HL-60 (cell line): ENCODE measurements at places on chromosomes 12 and 14.
A peak's percentile ranks its signal among the peaks of the same experiment; 100 is the strongest.

GRCh38 chr12:103455020-103455763, 40.6 kb downstream of the C12orf42 start:
- DNase-seq: peak; percentile 6

DNA sequence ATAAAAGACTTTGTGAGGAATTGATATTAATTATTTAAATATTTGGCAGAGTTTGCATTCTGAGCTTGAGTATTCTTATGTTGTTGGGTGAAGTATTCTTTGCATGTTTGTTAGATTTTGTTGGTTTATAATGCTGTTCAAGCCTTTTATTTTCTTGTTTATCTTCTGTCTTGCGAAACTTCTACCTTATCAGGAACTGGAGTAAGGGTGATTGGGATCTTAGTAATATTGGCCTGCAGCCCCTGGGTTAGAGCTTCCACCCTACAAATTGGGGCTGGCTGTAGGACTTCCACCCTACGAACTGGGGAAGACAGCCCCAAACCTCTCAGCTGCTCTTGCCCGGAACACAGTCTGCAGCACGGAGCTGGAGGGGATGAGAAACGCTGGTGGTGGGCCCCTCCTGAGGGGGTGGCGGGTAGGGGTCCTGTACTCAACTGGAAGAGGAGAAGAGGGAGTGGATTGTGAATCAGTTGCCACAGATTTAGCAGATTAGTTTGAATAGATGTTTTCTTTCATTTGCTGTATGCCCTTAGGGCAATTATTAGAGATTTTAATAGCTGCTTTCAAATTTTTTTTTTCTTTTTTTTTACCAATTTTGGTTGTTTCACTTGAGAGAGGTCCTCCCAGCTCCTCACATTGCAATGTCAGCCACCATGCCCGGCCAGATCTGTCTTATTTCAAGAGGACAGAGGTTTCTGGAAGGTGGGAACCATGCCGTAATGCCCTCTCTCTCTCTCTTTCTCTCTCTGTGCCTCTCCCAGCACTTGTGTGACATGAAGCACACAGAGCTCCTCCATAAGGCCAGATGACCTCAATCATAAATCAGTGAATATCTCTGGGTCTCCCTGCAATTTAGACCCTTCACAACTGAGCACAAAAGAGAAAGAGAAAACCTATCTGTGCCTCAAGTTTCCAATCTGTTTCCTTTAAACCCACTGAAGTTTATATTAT, 123.4 kb downstream of the DICER1 start:
- DNase-seq: no peak

- peak; percentile 53 for DNase-seq
Observed at GRCh38 chr12:111024205-111024801, 103.9 kb upstream of the MYL2 start.

- no peak for DNase-seq
Observed at GRCh38 chr12:97556302-97556779, 93.7 kb downstream of the RMST start.

DNA sequence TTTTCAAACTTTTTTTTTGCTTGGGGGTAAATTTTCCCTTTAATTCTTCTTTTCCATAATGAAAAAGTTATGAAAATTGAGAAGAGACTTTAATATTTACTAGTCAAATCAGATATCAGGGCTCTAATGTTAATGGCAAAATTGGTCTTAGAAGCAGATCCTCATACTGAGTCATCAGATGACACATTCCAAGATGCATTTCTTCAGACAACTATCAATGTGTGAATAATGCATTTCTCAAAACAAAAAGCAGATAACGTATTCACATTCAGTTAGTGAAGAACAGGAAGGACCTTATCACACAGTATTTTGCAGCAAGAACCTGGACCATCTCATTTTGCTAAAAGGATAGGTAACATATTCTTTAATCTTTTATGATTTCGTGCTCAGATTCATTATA, 130.7 kb downstream of the GPHN start:
- no peak for DNase-seq

- DNase-seq: no peak
Observed at GRCh38 chr12:114968727-114969126, 284.8 kb upstream of the TBX3 start.

- peak; percentile 70 for DNase-seq
Observed at GRCh38 chr14:106831322-106831720, 1304.9 kb downstream of the TMEM121 start.

DNA sequence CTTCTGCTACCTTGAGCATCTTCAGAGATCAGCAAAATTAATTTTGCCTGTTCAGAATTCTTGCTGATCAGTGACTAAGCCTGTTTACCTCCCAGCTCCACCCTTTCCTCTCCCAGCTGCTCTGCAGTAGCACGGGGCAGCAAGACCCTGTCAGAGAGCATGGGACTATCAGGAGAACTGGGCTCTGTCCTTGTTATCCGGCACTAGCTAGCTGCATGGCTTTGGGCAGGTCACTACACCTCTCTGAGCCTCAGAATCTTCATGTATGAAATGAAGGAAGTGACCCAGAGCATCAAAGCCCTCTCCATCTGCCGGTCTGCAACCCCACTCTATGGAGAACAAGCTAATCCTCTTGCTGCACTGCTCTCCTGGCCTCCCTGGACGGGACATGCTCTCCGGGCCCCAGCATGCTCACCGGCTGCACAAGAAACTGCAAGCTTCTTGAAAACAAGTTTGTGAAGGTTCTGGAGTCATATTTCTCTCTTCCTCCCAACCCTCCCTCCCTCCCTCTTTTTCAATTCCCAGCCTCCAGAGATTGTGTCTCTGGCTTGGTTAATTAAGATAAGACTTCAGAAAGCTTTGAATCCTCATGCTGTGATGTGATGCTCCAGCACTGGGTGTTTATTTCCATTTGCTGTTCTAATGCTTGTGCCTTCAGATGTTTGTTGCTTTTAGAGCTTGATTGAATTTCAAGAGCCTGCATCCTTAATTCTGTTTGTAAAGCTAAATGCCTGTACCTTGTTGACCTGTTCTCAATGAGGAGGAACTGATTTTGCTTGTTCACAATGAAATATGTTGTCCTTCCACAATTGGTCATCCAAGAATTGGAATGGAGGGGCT, 101.1 kb downstream of the CRACR2A start:
- no peak for DNase-seq

DNA sequence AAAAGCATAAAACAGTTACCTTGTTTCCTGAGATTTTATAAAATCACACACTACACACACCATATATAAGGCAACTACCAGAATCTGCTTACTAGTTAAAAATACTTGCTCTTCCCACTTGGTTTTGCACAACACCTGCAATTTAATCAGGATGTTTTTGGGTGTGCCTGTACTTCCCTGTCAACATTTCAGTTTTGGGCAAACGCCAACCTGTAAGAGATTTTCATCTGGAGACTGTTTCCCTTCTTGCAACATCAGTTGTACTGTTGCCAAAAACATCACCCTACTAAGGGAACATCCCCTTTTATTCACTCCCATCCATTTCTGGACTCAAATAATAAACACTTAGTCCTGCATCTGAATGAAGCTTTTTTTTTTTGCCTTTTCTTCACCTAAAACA, 172.3 kb downstream of the DUSP6 start:
- peak; percentile 89 for DNase-seq

DNA sequence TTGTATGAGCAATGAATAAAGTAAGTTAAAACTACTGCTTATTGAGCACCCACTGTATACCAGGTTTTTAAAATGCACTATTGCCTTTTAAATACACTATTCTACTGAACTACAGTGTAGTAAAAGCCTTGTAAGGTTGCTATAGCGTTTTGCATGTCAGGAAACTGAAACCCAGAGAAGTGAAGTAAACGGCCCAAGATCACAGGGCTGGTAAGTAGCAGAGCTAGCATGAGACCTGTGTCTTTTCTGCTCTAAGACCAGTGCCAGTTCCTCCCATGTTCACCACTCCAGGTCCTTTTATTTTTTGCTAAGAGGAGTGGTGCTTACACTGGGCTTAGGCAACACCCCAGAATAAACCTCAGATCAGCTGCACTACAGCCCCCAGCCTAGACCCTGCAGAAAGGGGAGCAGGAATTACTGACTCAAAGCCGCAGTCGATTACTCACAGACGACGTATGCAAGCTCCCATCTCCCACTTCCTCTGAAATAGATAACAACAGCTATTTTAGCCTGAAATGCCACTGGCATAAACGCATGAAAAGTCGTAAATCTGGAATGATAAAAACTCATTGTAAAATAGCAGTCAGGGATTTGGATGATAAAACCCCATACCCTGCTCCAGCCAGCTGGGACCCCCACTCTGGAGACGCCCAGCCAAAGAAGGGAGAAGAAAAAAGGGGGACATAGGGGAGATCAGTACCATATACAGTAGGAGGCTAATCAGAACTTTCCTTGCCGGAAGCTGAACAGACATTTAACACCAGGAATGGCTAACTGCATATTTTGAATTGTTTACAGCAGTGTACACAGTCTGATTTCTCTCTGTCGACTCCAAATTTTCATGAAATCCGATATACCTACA, 108.3 kb downstream of the NUAK1 start:
- DNase-seq: no peak

DNA sequence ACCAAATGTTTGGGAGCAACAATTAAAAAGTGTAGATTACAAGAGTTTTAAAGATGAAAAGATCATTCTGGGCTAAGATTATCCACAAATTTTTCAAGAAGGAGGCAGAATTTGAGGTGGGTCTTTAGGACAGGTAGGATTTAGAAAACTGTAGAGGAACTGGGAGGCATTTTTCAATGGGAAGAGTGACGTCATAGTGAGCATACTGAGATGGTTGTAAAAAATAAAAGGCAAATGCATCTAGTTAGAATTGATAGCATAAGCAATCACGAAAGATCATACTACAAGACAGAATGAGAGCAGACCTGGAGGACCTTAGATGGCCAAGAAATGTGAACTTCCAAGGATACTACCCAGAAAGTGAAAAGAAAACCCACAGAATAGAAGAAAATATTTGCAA, 131.6 kb upstream of the G2E3 start:
- DNase-seq: no peak

- DNase-seq: no peak
Observed at GRCh38 chr14:100629696-100630095, 42.5 kb upstream of the BEGAIN start.

DNA sequence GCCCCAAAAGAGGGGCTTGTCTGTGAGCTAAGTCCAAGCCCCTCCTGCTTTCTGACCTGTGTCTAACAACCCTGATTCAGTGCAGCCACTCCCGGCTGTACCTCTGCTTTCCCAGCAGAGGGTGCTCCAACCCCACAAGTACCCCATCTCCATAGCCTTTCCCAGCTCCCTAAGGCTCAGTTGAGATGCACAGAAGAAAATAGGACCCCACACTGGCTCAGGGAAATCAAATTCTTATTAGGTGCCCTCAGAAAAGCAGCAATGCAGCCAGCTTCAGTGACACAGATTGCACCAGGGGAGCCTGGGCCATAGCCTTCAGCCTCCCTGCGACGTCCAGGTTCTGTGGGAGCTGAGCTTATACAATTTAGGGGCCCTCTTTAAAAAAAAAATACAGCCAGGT, 49.9 kb downstream of the LRRC74A start:
- DNase-seq: no peak

DNA sequence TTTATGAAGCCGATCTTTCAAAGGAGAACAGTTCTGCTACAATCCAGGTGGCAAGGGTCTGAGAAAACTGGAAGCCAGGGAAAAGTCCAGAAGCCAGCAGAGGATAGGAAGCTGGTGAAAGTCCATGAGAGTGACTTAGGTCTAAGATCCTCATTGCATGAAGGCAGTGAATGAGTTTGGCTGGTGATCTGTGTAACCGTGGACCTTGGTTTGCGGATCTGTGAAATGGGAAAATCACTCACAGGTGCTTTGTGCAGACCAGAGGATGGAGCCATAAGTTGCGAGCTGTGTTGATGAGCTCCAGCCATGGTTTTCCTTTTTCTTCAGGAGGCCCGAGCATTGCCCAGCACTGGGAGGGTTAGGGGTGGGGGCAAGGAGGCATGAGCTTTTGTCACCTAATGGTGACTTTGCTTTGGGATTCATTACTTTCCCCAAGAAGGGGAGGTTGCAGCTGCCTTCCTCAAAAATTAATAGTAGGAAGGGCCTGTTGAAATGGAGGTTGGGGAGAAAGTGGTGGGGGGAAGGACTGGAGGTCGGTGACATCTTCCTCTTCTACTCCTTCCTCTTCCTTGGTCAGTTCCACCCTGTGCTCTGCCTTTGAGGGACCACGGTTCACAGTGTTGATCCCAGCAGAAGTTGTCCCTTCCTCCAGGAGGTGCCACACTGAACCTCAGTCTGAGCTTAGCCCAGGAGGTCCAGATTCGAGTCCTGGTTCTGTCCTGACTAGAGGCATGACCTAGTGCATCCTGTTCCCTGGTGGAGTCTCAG, 20.3 kb upstream of the SERPINA6 start:
- peak; percentile 17 for DNase-seq

DNA sequence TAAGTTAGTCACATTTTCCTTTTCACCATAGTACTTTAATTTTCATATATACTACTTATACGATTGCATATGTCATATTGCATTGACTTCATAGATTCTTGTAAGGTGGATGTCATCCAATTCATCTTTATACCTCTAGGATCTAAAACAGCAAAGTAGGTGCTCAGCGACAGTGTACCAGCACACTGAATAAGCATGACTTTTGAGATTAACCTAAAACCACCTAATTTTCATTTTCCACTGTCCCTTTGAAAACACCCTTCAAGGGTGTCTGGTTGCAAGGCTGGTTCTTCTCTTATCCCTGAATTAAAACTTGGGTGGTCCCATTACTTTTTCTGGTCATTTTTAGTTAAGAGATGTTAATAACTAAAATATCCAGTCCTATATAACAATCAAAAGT, 4.4 kb downstream of the GPR19 start:
- no peak for DNase-seq

DNA sequence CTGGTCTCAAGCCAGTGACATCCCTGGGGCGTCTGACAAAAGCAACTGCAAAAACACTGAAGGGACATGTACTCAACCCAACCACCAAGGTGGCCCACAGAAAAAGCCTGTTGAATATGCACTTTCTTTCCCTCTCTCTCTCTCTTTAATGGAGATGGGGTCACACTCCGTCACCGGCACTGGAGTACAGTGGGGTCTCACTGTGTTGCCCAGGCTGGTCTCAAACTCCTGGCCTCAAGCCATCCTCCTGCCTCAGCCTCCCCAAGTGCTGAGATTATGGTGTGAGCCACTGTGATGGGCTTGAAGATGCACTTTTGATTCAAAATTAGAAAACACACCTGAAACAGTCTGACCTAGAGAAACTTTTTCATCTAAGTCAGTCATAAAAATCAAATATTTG, 7.2 kb upstream of the CD27 start:
- DNase-seq: no peak

- no peak for DNase-seq
Observed at GRCh38 chr12:70948236-70948975, 27.9 kb upstream of the PTPRR start.

- DNase-seq: no peak
Observed at GRCh38 chr12:33757701-33758100, 264.6 kb upstream of the ALG10 start.

DNA sequence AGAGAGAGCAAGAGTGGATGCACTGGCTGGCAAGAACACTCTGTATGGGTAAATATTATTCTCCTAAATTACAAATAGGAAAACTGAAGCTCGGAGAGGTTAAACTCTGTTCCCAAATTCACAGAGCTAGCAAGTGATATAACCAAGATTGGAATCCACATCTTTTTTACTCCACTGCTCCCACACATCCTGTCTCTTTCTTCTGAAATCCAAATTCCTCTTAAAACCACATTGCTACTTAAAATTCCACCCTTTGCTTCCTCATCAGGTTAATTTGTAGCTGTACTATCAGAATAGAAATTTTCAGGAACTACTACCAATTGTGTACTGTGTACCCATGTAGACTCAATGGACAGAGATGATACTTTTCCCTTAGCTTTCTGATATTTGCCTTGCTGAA, 74.4 kb downstream of the ARMH4 start:
- DNase-seq: no peak

GRCh38 chr14:93759719-93760307, 28.5 kb downstream of the PRIMA1 start:
- DNase-seq: no peak

- DNase-seq: no peak
Observed at GRCh38 chr12:57842342-57843294, 3.9 kb downstream of the CTDSP2 start.
